Progenitor cell of endocrine pancreas (in vitro differentiated cells): ENCODE measurements at places on chromosomes 1 and 21.

- no peak for DNase-seq
These were observed 924.7 kb upstream of the ADGRL2 start for GRCh38 chr1:80876035-80876434.

DNA sequence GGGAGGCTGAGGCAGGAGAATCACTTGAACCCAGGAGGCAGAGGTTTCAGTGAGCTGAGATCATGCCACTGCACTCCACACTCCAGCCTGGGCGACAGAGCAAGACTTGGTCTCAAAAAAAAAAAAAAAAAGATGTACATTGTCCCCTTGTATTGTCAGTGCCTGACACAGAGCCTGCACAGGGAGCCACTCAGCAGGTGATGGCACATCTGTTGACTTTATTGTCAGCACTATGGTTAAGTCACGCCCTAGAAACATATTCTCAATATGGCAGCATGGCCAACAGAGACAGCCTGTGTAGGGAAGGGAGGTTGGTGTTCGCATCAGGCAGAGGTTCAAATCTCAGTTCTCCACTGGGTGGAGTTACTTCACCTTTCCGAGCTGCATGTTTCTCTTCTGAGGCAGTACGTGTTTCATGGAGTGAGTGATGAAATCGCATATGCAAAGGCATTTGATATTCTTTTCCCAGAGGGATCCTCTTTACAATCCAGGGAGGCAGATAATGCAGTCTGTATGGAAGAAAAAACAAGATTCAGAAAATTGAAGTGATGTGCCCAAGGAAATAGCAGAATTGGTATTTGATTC is 20.6 kb downstream of the LAMC2 start:
- DNase-seq: no peak

GRCh38 chr21:42236014-42236413 is 17.1 kb downstream of the ABCG1 start:
- no peak for DNase-seq

DNA sequence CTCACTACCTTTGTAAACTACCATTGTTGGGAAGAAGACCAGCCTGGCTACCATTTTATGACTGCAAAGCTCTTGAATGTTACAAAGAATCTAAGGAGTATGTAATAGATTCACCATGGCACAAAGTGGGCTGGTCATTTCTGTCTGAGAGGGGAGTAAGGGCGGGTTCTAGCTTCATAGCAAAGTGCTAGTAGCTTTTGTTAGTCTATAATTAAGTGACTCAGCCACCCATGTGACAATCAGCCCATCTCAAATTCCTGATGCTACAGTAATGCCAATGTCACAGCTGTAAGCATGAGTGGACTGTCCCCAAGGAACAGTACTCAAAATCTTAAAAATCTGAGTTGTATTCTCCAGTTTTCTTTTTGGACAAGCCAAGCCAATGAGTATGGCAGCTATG is 15.4 kb upstream of the OTUD3 start:
- no peak for DNase-seq

DNA sequence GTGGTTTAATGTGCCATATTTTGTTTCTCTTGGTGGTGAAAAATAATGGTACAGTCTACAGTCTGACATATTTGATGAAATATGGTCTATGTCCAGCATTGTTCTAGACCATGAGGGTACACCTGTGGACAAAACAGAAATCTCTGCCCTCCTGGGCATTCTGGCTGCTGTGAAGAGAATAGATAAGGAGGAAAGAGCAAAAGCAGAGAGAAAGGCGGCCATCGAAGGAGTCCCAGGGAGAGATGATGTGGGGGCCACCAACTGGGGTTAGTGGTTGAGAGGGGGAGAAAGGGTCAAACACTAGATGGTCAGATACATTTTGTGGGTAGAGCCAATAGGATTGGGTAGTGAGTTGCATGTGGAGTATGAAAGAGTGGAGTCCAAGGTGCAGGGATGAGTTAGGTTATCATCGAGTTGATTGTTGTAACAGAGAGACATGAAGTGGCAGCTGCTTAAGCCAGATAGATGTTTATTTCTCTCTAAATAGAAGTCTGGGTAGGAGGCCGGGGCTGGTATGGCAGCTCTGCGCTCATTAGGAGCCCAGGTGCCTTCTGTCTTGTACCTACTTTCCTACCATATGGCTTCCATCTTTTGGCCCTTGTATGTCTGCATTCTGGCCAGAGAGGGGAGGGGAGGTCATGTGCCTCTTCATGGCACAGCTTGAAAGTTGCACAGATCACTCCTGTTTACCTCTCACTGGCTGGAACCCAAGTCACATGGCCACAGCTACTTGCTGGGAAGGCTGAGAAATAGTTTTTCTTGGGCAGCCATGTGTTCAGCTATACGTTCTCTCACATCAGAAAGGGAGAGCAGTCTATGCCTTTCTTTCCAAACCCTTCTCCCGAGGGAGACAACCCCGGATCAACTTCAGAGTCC is 13.0 kb downstream of the UBE4B start:
- no peak for DNase-seq

- DNase-seq: no peak
These were observed 3.2 kb upstream of the MIB2 start for GRCh38 chr1:1612104-1612400.

- DNase-seq: no peak
These were observed 14.7 kb downstream of the TNFRSF18 start for GRCh38 chr1:1191734-1192133.

- DNase-seq: no peak
These were observed 337.0 kb upstream of the NR5A2 start for GRCh38 chr1:199690496-199690895.

DNA sequence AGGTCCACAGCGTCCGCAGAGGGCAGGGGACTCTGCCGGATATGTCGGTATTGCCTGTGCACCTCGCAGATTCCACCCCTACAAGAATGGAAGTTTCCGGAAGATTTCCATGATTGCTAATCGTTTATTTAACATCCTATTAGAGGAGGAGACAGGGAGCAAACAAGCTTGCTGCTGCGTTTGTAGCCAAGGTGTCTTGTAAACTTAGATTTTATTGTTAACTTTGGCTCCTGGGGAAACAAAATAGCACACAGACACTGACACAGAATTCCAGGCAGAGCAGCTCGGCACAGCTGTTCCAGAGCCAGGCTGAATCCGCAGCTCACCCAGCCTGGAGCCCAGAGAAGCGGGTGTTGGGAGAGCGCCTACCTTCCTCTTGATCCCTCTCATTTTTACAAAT is 75.7 kb downstream of the AJAP1 start:
- DNase-seq: no peak

DNA sequence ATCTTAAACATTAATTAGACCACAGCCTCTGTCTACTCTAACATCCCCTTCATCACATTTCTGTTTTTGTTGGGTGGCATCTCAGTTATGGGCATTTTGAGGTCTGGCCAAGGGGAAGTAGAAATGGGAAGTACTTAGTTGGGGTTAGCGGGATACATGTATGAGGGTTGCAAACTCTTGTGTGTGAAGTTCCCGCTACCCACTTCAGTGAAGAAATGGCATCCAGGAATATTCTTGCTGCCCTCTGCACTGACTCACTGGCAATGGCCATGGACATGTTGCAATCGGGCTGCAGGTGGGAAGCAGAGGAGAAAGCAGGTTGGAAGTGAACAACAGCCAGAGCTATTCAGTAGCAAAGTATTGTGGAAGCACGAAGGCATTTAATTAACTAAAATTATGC is 7.4 kb downstream of the CD48 start:
- DNase-seq: no peak

DNA sequence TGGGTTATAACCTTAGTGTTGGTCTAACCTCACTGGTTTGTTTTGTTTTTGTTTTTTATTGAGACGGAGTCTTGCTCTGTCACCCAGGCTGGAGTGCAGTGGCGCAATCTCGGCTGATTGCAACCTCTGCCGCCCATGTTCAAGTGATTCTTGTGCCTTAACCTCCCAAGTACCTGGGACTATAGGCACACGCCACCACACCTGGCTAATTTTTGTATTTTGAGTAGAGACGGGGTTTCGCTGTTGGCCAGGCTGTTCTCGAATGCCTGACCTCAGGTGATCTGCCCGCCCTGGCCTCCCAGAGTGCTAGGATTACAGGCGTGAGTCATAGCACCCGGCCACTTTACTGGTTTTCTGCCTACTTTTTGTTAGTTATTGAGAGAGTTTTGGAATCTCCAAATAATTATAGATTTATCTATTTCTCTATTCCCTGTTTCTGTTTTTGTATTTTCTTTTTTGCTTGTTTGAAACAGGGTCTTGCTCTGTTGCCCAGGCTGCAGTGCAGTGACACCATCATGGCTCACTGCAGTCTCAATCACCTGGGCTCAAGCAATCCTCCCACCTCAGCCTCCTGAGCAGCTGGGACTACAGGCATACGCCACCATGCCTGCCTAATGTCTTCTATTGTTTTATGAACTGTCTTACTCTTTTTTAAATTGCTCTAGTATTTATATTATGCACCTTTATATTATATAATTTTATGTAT is 21.4 kb downstream of the SMG7 start:
- no peak for DNase-seq

DNA sequence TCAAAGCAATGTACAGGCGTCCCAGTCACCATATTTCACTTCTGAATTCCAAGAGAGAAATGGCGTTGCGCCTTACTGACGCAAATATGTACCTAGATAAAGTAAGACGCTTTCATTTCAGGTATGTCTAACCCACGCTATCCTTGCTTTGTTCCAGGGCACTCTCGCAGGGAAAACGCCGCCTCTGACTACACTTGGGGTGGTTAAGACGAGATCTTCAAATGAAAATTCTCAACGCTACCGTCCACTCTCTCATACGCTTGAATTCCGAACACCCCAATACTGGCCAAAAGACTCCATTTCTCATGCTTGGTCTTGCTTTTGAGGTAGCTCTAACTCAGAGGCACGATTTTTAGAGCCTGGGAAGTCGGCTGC is 736 bp upstream of the ZMPSTE24 start:
- DNase-seq: no peak

GRCh38 chr1:117473063-117473462 is 105.8 kb downstream of the MAN1A2 start:
- DNase-seq: no peak

GRCh38 chr1:242764161-242764560 is 239.7 kb upstream of the PLD5 start:
- DNase-seq: no peak

DNA sequence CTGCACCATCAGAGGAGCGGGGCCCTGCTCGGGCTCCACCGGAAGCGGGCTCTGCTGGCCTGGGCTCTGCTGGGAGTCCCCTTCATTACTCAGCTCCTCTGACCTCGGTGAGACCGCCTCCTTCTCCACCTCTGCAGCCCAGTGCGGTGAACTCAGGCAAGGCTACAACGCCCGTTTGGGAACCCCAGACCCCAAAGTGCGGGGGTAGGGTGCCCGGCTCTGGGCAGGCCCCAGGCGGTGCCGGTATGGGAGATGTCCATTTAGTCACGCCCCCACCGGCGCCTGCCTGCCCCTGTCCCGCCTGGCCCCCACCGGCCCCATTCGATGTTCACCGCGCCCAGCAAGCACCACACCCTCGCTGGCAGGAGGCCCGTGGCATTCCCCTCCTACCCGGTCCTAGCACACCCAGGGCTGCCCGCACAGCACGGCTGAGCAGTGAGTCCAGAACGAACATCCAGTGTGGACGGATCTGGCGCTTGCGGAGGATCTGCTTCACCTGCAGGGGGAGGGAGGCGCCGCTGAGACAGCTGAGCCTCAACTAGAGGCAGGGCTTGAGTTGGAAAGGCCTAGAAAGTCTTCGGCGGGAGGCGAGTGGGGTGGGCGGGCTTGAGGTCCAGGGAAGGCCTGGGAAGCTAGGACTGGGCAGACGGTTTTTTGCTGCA is 10.0 kb downstream of the MAP3K6 start:
- DNase-seq: no peak
